NCI-H187 (cell line): ENCODE measurements at places on chromosomes 7 and 10.

DNA sequence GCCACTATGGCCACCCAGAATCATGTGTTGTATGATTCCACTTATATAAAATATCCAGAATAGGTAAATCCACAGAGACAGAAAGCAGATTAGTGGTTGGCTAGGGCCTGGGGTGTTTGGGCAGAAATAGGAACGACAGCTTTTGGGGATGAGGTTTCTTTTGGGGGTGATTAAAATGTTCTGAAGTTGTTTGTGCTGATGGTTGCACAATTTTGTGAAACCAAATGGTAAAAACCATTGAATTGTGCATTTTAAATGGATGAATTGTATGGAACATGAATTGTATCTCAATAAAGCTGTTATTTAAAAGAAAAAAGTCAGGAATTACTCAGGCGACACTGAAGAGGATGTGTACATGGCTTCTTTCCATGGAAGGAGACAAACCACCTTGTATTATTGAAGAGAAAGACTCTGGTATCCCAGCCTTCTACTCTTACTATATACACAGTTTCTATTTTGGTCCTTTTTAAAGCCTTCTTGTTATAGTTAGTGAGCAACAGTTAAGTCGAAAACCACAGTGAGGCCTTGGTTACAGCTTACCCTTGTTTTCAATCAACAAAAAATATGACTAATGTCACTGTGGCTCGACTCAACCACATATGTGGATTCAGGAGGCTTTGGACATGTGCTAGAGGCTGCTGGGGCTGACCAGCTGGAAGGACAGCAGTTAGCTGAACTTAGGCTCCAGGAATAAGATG, 57.1 kb upstream of the KMT2E start:
- DNase-seq = no peak

GRCh38 chr7:138961159-138961558, 20.0 kb downstream of the KIAA1549 start:
- no peak for DNase-seq

GRCh38 chr10:132654708-132655661, 117.4 kb downstream of the INPP5A start:
- DNase-seq = peak; percentile 2

DNA sequence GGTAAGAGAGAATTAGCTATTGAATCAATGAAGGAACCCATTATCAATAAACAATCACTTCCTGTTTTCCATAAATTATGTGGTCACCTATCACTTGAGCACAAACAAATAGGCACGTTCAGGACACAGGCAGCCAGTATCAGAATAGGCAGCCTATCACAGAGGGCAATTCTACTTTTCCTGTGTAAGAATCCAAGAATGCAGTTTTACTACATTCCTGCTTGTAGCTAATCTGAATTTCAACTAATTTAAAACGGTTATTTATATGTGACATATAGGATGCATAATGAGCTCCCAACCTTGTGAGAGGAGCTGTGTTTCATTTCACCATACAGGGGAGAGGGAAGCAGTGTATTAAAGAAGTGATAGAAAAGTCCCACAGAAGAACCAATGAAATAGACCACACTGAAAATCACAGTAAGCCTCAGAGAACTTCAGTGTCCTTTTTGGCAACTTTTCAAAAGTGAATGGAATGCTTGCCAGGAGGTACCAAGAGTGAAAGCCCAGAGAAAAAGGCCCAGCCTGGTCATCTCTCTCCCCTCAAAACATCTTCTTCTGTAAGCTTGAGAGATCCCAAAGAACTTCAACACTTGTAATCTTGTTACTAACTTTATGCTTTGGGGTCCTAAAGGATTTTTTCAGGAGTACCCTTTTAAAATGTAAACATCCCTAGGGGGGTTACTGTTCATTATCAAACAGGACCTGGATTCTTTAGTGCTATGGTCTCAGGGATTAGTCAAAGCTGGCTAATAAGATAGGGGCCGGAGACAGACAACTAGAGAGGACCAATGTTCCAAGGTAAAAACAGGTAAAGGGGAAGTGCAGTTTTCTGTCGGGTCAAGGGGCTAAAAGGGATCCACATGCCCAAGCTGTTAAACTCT, 1.3 kb downstream of the IMMP2L start:
- no peak for DNase-seq

- no peak for DNase-seq
Observed at GRCh38 chr7:1040790-1041189, 3.6 kb upstream of the GPR146 start.

DNA sequence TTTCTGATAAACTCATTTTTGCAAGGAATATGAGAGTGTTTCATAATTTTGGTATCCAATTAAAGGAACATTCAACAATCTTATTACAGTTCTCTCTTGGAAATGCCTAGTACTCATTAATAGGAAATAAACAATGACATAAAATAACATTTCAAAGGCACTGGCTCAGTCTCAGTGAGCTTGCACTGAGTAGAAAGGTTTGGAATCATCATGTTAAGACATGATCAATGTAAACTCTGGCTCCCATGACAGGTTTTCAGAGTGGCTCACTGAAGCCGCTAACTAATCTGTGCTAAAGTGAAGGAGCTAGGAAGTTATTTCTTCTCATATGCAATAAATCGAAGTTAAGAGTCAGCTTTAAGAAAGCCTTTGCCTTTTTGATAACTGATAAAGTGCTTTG, 203.3 kb upstream of the HGF start:
- no peak for DNase-seq

- DNase-seq = no peak
Observed at GRCh38 chr10:12934777-12935176, 66.7 kb downstream of the CCDC3 start.

GRCh38 chr10:58661336-58661735, 148.7 kb downstream of the BICC1 start:
- no peak for DNase-seq

GRCh38 chr10:60050366-60050765, 144.0 kb upstream of the CCDC6 start:
- no peak for DNase-seq
